ENCODE measurements at places on chromosomes 5 and 9. TPM values are rescaled to one million over a fixed set of nuclear protein-coding genes. Genes with fewer than 3 reads are reported as not detected.

PCDHB5 gene
- not detected for total RNA-seq

C1QTNF2 gene
- total RNA-seq = 0.15 TPM

SHB gene
- 28.7 TPM for total RNA-seq

BNC2 gene
- 0.37 TPM for total RNA-seq

TRIM36 gene
- total RNA-seq = 12.6 TPM

PCDHGB4 gene
- total RNA-seq = not detected

COMMD10 gene
- total RNA-seq = 35.3 TPM

ZNF454 gene
- 0.61 TPM for total RNA-seq

OR13C8 gene
- total RNA-seq = not detected

NKD2 gene
- 20.4 TPM for total RNA-seq

SNAPC4 gene
- 20.4 TPM for total RNA-seq

OLFML2A gene
- total RNA-seq = 6.3 TPM

BRD9 gene
- total RNA-seq = 54.6 TPM

IRGM gene
- total RNA-seq = not detected

NR6A1 gene
- total RNA-seq = 9.9 TPM

ANKRD18A gene
- total RNA-seq = 24.2 TPM

FSTL4 gene
- total RNA-seq = 0.37 TPM

TRAPPC13 gene
- 18.2 TPM for total RNA-seq

SCGB3A2 gene
- total RNA-seq = not detected
